ENCODE measurements at places on chromosomes 2 and 18.
A peak's percentile ranks its signal among the peaks of the same experiment; 100 is the strongest.

GRCh38 chr2:23464905-23465537 is 80.0 kb downstream of the KLHL29 start:
- no peak for DNase-seq

DNA sequence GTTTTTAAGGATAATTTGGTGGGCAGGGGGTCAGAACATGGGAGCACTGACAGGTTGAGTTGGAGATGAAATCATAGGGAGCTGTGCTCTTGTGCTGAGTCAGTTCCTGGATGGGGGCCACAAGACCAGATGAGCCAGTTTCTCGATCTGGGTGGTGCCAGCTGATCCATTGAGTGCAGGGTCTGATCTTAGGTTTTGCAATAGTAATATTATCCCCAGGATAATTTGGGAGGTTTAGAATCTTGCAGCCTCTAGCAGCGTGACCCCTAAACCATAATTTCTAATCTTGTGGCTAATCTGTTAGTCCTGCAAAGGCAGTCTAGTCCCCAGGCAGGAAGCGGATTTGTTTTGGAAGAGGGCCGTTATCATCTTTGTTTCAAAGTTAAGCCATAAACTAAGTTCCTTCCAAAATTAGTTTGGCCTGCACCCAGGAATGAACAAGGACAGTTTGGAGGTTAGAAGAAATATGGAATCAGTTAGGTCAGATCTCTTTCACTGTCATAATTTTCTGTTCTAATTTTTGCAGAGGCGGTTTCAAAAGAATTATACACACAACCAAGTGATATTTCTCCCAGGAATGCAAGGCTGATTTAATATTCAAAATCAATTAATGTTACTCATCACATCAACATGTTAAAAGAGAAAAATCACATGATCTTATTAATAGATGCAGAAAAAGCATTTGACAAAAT is 23.0 kb downstream of the DBI start:
- no peak for DNase-seq

DNA sequence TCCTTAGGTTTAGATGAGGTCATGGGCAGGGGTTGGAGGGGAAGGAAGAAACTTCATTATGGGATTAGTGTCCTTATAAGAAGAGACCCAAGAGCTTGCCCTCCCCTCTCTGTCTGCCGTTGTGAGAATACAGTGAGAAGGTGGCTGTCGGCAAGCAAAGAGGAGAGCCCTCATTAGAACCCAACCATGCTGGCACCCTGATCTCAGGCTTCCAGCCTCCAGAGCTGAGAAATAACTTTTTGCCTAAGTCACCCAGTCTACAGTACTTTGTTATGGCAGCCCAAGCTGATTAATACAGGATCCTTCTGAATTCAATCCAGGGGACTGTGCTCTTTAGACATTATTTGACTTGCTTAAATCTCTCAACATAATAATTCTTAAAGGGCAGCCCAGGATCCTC is 209.0 kb downstream of the RNF152 start:
- DNase-seq = no peak

DNA sequence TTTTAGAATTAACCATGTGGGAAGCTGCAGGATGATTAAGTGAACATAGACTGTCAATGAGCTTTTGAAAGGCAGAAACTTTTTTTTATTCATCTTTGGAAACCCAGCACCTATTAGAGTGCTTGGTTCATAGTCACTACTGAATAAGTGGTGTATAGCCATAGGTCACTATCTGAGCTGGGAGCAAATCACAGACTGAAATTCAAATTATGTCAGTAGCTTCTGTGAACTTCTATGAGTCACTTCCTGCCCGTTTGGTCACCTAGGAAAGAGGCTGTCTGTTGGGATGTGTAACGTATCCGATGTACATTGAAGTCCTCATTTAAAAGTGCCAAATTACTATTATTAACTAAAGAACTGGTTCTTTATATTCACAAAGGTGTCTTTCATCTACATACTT is 20.5 kb upstream of the SLC40A1 start:
- DNase-seq = no peak

DNA sequence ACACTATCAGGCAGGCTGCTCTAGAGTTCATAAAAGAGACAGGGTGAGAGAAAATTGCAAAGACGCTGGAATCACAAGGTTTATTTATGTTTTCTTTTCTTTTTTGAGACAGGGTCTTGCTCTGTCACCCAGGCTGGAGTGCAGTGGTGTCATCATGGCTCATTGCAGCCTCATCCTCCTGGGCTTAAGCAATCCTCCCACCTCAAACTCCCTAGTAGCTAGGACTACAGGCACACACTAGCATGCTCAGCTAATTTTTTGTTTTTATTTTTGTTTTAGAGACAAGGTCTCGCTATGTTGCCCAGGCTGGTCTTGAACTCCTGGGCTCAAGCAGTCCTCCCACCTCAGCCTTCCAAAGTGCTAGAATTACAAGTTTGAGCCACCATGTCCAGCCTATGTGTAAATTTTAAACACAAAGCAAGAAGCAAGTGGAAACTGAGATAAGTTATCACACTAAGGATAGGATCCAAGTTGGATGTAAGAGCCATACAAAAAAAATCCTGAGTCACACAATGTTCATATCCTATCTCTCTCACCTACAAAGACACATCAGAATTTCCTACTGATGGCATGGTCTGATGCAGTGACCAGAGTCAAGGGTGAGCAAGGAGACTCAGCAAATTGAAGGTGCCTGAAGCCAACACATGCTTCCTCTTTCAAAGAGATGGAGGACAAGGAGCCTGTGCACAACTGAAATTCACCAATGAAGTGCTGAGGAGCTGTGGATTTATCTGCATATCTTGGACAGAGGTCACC is 31.4 kb downstream of the MYL12B start:
- no peak for DNase-seq

DNA sequence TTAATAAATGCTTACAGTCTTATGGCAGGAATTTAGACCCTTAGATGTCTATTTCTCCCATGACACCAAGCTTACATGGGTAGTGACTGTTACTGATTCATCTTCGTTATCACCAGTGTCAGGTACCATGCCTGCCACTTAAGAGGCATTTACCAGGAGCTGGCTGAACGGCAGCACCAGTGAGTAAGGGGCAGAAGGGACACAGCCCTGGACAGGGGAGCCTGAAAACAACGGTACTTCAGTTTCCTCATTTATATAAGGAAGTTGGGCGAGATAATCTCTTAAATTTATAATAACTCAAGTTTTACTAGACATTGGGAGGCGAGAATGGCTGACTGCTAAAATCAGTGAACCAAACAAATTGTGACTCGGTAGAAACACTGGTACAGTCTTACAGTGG is 1.2 kb downstream of the COA5 start:
- no peak for DNase-seq

DNA sequence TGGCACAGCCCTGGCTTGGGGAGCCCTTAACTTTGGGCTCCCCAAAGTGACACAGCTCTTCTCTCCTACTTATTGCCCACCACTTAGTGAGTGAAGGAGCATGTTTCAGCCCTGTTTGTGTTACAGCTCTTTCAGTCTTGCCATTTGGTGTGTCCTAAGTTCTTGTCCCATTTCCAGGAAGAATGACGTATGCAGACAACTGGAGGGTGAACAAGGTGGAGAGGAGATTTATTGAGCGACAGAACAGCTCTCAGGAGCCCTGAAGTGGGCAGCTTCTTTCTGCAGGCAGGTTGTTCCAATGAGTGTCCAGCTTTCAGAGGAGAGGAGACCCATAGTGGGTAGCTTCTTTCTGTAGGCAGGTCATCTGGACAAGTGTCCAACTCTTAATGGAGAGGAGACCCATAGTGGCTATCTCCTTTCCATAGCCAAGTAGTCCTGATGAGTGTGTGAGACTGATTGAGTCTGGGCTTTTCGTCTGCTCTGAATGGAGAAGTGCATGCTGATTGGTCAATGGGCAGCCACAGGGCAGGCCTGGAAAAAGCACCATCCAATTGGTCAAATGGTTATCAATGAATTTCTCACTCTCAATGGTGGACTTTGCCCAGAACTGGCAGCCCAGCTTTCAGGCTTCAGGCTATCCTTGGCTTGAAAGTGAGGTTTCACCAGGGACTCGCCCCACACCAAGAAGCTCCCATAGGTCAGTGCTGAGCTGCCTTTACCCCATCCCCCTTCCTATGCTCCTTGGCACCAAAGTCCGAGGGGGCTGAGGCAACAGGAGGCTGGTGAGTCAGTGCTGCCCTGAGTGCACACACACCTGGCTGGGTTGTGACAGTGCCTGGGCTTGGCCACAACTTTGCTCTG is 688.2 kb downstream of the NYAP2 start:
- no peak for DNase-seq

DNA sequence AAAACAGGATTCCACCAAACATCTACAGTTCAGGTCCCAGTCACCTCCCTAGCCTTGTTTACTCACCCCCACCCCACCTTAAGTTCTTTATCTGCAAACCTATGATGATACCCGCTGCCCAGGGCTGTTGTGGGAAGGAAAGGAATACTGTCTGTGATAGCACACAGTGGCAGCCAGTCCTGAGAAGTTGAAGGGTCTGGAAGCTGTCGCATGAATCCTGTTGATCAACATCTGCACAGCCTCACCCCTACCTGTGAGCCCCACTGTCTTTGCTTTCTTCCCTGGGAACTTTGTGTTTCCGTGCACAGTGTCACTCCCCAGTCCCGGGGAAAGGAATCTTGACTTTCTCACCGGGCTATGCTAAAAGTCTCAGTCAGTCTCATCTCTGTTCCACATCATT is 160.7 kb upstream of the EPAS1 start:
- DNase-seq = no peak

GRCh38 chr18:11672846-11673454 is 16.1 kb upstream of the GNAL start:
- DNase-seq = no peak

GRCh38 chr2:39649511-39649910 is 16.2 kb upstream of the TMEM178A start:
- DNase-seq = no peak

- DNase-seq = no peak
These were observed 1.8 kb downstream of the DPP4 start for GRCh38 chr2:162072181-162072702.

GRCh38 chr2:162002623-162003235 is 71.3 kb downstream of the DPP4 start:
- no peak for DNase-seq

- DNase-seq = no peak
These were observed 119.7 kb upstream of the ETAA1 start for GRCh38 chr2:67277450-67277849.

DNA sequence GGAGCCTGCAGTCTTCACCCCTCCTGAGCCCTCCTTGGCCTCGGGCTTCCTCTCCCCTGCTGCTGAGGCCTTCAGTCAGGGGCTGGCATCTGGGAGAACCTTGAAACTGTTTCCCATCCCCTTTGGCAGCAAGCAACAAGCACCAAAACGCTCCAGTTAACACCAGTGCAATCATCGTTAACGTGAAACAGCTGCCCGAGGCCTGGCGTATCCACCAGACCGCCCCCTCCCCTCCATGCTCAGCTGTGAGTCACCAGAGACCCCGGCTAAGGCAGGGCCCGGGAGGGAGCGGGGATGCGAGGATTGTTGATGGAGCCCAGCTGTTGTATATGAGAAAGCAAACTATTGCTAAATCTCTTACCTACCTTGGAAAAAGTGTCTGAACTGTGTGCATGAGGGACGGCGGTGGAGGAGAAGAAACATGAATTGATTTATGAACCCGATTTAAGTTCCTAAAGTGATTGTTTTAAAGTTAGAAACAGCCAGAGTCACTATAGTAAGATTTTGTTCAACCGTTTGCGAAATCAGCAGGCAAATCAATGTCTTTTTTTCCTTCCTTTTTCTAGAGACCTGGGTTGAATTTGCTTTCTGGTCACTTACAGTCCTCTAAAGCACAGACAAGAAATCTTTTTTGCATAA is 5.2 kb downstream of the ZFP36L2 start:
- peak; percentile 72 for DNase-seq

DNA sequence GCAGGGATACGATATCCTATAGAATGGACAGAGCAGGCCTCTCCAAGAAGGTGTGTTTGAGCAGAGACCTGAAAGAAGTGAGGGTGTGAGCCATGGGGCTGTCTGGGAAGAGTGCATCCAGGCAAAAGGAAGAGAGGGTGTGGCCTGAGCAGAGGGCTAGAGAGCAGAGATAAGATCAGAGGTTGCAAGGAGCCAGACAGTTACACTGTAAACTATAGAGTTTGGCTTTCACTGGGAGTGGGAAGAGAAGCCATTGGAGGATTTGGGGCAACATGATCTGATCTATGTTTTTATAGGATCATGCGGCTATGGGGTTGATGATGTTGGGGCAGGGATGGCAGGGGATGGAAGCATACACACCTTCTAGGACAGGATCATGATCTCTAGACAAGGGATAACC is 124.1 kb upstream of the MAP3K20 start:
- DNase-seq = no peak

GRCh38 chr2:83342860-83343329 is 1116.2 kb downstream of the SUCLG1 start:
- no peak for DNase-seq

DNA sequence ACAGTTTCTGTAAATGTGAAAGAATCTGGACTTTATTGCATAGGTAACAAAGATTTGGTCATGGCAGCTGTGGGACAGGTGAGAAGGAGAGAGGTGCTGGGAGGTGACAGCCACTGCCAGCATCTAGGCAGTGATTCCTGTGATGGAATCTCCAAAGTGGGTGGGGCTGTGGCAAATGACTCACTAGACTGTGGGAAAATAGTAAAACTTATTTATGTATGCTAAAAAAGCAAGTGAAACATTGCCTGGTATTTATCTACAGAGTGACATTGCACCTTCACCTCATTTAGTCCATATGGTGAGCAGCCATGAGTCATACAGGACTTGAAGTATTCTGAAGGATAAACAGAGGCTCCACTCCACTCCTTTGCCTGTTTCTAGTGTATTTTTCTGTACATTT is 145.3 kb upstream of the MEX3C start:
- no peak for DNase-seq

DNA sequence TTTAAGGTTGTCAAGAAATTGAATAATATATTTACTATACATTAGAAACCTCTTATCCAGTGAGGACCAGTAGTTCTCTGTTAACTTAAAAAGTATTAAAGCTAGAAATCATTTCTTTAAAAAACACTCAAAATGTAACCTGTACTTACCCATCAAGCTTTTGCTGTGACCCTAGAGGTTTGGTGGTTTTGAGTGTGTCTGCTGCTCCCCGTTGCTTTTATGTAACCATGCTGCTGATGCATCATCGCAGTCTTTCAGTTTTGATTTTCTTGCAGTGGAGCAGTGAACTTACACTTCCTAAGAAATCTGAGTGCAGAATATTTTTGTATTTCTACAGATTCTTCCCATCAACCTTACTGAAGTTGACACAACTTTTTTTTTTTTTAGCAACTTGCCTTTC is 34.2 kb downstream of the MRPS9 start:
- no peak for DNase-seq
